ENCODE measurements at places on chromosomes 2 and 18.

DNA sequence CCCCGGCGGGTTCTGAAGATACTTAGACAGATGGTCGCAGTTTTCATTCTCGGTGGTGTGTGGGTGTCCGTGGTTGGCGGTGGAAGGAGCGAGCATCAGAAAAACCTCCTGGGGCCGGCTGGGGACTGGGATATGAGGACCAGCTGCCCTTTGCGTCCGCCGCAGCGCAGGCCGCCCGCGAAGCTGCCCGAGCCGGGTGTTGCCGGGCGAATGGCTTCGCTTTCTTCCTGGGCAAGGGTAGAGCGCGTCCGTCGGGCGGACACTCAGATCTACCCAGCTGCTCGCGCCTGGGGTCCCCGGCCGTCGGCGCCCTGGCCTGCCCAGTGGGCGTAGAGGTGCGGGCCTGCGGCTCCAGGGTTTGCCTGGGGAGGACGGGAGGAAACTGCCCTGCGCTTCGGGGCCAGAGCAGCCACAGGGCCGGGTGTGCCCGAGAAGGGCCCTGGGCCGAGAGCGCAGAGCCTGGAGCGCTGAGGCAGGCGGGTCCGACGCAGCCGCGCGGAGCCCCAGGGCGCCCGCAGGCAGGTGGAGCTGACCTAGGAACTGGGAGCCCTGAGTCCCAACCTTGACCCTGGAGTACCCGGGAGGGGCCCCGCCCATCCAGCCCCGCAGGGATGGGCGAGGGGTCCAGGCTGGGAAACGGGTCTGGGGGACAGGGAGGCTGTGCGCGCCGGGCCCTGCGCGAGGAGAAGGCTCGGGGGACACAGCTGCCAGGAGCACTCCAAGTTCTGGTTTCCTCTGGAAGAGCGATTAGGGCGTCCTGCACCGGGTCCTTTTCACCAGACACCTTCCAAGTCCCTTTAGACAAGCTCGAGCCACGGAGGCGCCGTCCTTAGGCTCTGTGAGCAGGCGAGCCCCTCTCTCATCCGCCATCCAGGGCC, 1.3 kb downstream of the TWIST2 start:
- no peak for DNase-seq

DNA sequence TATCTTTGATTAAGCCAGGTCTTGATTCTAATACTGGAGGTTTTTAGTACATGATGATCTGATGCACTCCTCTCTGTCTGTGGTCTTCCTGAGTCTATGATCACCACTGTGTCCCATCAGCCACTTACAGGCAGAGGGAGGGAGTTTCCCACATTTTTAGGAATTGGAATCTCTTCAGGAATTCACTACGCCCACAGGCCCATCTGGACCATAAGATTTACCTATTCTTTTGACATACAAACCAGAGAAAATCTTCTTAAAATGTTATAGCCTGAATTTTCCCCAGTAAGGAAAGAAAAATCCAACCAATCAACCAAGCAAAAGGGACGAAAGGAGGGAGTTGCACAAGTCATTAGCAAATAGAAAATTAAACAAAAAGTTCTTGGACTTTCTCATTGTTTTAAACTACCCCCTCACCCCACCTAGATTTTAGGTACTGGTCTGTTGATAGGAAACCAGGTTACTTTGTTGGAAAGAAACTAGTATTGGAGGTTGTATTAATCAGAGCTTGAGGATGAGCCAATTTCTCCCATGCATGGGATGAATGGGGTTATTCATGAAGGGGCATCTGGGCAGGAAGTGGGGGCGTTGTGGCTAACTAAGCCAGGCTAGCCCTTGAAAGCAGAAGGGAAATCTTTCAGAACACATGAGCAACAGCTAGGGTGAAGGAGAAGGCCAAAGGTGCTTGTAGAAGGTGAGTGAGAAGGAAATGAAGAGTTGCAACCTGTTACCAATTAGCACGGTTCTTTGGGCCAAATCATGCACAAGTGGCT, 328.2 kb upstream of the MEX3C start:
- DNase-seq, result no peak

DNA sequence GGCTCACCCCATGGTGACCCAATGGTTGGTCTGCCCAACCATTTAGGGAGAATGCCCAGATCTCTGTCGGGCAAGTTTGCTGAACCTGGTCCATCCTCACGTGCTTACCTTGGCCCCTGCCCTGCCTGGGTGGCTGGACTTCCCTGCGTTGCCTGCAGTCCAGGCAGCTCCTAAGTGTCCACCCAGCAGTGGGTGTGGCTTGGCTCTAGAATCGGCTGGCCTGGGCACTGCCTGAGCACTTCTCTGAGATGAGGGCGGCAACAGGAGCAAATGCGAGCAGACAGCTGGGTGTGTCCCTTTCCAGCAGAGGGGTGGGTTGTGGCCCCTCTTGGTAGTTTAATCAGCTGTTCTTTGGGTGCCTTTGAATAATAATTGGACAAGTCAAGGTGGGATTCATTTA, 11.3 kb downstream of the PCARE start:
- no peak for DNase-seq

- peak; percentile 23 for DNase-seq
These were observed 439.8 kb upstream of the LYPD1 start for GRCh38 chr2:133109772-133110171.

DNA sequence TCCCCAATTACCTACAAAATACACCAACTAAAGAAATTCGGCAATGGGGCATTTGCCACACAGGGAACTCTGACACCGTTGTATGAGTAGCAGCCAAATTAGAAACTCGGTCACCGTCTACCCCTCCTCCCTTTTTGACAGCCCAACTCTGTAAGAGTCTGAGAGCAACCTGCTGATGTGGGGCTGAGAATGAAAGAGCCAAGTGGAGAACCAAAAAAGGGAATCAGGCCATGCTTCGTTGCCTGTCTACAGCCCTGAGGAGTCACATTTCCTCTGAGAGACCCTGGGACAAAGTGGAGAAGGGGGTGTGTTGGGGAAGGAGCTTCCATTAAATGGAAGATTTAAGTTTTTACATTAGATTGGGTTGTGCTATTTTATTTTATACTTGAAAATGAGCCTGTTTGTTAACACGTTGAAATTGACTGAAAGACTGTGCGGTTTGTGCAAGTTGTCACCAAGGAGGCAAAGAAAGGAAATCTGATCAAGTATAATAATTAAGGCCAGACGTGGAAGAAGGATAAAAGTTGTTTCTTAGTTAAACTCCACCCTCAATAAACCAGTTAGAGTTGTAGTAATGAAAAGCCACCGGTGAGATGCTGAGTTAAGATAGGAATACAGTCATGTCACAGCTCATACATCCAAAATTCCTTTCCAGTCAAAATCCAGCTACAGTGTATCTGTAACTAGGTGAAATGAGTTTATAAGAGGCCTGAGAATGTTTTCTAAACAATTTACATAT, 131.7 kb upstream of the CREB1 start:
- no peak for DNase-seq

DNA sequence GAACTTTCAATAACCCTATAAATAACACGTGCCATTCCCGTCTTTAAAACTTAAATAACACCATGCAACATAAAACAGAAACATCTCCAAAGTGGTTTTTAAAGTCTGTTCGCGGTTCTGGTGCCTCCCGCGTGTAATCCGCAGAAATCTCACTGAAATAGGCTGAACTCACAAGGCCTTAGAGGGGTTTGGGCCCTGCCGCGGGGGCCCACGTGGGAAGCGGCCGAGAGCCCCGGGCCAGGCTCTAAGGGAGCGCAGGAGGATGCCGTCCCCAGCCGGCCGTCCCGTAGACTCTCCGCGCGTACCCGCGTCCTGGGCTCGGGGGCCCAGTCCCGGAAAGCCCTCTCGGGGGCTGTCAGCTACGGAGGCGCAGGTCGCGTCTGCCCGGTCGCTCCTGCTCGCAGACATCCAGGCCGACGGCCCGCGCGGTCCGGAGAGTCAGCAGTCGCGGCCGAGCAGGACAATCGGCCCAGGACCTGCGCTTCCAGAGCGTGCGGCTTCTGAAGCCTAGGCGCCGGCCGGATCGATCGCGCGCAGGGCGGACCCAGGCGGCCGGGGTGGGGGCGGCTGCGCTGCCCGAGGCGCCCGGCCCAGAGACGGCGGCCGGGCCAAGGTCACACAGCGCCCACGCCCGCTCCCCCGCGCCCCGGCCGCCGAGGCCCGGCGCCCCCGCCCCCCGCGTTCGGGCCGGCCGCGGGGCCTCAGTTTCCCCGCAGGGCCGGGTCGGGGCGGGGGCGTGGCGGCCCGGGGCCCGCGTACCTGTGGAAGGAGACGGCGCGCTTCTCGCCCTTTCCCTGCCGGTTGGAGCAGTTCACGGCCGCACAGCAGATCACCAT, 558 bp downstream of the THAP4 start:
- no peak for DNase-seq

DNA sequence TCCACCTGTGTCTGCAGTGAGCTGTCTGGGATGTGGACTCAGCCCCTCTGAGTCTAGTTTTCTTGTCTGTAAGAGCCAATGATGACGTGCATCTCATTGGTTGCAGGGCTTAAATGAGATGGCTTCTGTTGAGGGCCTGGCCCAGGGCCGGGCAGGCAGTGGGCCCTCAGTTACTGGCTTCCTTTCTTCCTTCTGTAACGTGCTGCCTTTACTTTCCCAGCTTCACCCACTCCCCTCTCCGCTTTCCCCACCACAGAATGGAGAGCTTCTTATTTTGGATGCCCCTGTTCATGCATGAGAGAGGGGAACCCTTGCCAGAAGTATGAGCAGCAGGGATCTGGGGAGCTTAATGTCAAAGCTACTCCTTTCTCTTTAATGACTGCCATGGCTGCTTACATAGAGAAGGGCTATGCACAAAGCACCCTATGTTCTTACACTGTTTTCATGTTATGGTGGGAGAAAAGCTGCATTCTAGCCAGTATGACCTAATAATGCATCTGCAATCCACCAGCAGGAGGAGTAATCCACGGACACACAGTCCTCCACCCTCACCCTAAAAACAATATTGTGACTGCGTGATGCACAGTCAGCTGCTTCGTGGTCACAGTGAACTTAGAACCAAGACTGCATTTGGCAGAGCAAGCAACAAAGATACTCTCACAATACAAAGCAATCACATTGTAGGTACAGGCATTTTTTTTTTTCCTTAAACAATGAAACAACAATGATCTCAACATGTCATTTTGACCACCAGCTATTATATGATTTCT, 37.2 kb downstream of the CREG2 start:
- no peak for DNase-seq

DNA sequence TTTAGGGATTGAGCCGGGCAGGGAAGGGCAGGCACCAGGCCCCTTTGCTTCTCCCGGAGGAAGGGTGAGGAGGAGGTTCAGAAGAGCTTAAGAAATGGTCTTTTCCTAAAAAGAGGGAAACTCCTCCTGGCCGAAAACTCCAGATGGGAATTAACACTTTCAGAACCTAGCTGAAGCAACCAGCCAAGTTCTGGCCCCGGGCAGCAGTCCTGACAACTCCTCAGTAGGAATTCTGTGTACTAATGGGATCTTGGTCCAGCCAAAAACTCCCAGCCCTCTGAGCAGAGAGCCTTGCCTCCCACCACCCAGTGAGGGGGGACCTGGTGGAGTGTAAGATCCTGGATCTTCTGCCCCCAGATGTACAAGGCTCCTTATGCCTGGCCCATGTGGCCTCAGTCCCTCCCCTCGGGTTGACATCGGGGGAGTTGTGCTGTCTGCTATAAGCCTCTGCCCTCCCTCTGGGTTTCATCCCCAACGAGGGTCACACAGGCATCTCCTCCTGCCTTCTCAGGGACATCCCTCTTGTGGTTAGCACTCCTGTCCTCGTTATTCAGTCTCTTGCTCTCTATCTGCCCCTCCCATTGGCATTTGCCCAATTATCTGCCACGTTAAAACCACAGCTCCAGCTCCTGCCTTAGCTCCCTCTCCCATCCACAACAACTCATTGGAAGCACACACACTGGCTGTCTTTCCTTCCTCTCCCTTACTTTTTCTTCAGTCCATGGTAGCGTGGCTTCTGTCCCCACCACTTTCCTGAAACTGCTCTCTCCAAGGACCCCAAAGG, 184.6 kb downstream of the CYP26B1 start:
- DNase-seq, result no peak

DNA sequence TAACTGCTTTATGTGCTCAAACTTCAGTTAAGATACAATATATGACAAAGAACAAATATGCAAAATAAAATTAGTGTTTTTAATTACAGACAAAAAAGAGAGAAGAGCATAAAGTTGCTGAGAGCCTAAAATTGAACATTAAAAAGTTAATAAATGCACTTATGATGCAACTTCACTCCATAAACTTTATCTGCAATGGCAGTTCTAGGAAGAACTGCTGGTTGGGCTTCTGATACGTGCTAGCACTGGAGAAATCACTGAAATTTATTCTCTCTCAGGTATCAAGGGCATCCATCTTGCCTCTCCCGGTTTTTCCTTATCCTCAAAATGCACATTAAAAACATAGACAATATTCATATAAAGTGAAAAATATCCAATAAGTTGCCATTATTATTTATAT, 35.7 kb downstream of the MYO3B start:
- DNase-seq, result no peak

- no peak for DNase-seq
These were observed 27.5 kb downstream of the SMCHD1 start for GRCh38 chr18:2683055-2683454.

DNA sequence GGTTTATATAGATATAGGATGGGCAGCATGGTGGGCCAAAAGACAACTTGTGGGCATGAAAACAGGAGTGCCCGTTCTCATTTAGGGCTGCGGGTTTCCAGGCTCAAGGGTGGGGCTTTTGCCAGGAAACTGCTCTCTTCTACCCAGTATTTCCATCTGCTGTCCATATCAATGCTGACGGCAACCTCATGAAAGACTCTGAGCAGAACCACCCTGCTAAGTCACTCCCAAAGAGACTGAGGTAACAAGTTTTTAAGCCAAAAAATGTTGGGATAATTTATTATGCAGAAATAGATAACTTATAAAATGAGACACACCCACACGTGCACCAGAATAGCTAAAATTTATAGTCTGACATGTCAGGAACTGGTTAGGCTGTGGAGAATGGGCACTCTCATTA, 36.1 kb upstream of the MPPE1 start:
- no peak for DNase-seq

- DNase-seq, result peak; percentile 97
These were observed 111.9 kb downstream of the AP1S3 start for GRCh38 chr2:223725494-223725893.

DNA sequence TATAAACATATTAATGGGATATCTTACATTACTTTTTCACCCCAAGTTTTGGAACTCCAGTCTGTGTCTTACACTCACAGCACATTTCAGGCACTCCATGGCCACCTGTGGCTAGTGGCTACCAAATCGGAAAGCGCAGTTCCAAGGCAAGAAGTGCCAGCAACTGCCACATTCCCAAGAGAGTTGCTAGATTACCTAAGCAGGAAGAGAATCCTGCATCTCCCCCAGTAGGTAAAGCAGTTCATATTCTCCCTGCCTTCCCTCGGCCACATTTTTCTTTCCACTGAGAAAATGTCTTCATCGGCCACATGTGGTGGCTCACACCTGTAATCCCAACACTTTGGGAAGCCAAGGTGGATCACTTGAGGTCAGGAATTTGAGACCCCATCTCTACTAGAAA, 62.8 kb downstream of the MEX3C start:
- DNase-seq, result no peak

DNA sequence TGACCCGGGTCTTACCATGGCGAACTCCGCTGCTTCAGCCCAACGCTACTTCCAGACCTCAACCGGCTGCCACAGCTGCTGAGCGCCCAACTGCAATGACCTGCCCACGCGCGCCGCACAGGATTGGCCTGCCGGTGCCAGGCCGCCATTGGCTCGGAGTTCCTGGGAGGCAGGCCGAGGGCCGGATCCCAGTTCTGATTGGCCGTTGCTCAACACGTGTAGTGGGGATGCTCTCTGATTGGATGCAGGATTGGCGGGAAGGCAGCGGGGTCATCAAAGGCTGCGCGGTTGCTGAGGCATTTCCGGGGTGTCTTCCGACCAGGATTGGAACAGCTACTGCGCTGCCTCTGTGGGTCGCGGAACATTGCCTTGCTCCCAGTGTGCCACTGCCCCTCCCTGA, at the start of gene TUBA3E:
TUBA3E (minus strand) TSS at position 97 of the 400 bp plus-strand sequence; CDS start at position 18, 79 bp downstream.
- DNase-seq, result no peak

All from kidney epithelial cell (primary cell).